ENCODE measurements at places on chromosomes 4 and X. TPM values are rescaled to one million over a fixed set of nuclear protein-coding genes. Genes with fewer than 3 reads are reported as not detected.

BGN gene
- 1,195 TPM for total RNA-seq

ARMCX2 gene
- 146 TPM for total RNA-seq

GAGE12H gene
- not detected for total RNA-seq

POU4F2 gene
- not detected for total RNA-seq

GAGE12C gene
- total RNA-seq, result not detected

RRH gene
- total RNA-seq, result not detected

GPR143 gene
- total RNA-seq, result not detected
